Fibroblast of lung (primary cell): ENCODE measurements at places on chromosomes 4 and X. TPM values are rescaled to one million over a fixed set of nuclear protein-coding genes. Genes with fewer than 3 reads are reported as not detected.
A peak's percentile ranks its signal among the peaks of the same experiment; 100 is the strongest.

GRCh38 chrX:131988236-131988635 is 34.9 kb upstream of the STK26 start:
- DNase-seq, result no peak

DNA sequence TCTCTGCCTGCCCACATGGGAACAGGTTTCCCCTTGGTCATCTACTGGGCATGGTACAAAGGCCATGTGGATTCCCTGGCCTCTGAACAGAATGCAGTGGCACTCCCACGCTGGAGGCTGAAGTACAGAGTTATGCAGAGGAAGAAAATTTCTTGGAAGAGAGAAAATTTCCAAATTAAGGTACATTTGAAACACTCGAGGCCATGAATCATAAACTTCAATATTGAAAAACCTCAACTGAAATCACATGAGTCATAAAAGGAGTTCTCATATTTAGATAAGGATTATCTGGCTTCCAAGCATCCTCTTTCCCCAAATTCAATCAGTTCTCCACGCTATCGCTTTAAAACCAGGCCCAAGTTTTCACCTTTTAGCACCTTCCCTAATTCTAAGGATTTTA is 28.1 kb upstream of the TXK start:
- no peak for DNase-seq

DNA sequence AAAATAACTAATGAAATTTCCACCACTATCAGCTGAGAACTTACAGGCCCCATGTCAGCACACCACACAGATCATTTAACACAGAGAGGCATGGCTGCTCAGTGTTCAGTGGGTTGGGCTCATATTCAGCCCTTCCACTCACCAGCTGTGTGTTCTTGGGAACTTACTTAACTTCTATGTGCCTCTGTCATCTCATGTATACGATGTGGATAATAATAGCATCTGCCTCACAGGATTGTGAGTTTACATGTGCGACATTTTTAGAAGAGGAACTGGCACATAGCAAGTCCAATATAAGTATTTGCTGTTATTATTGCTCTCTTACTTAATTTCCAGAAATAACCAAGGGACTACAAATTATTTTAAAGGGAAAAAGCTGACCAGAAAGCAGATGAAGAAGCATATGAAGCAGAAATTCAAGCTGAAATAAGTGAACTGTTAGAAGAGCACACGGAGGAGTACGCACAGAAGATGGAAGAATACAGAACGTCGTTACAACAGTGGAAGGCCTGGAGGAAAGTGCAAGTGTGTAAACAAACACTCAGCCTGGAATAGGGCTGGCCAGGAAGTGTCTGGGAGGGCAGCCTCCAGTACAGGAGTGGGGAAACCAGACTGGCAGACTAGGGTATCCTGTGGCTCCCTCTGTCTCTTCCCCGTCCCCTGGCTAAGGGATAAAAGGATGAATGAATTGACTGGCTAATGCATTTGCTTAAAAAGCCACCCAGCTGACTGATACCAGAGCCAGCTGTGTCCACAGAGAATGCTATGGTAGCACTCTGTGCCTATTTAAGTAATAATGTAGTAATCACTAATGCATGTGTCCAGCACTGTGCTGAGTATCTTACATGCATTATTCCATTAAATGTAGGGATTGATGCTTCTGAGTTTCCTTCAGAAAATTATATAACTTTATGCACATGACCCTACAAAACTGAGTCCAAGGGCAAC is 67.1 kb downstream of the CC2D2A start:
- DNase-seq, result no peak

DNA sequence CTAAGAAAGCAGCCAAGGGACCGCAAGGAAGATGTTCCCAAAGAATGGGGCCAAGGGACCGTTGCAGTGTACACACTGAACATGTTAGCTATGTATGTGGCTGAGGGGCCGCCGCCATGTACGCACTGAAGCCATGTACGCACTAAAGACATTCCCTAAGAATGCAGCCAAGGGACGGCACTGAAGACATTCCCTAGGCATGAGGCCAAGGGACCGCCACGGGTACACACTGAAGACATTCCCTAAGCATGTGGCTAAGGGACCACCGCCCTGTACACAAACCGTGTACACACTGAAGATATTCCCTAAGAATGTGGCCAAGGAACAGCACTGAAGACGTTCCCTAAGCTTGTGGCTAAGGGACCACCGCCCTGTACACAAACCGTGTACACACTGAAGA is 54.0 kb downstream of the DHRSX start:
- DNase-seq, result no peak

GRCh38 chrX:39377773-39378172 is 576.5 kb downstream of the MID1IP1 start:
- no peak for DNase-seq

The CXCL1 gene
- 1.5 and 2.3 TPM in 2 replicates for total RNA-seq

- no peak for DNase-seq
Measured at GRCh38 chr4:1472148-1472797, 66.0 kb upstream of the NKX1-1 start.

DNA sequence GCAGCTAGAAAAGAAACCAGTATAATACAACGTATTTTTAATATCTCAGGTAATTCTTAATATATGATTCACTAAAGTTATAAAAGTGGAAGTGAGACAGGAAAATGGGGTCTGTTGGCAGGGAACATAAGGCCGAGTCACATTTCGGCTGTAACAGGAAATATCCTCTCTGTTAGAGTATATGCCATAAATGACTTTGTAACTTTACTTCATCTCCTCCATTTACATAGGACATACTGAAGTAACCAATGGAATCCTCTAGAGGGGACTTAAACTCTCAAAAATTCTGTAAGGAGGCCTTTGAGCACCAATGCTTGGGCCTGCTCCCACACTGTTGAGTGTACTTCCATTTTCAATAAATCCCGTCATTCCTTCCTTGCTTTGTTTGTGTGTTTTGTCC is 71.3 kb downstream of the ANKRD17 start:
- DNase-seq, result peak; percentile 36

The KIT gene
- 0.50 and 0.51 TPM in 2 replicates for total RNA-seq

DNA sequence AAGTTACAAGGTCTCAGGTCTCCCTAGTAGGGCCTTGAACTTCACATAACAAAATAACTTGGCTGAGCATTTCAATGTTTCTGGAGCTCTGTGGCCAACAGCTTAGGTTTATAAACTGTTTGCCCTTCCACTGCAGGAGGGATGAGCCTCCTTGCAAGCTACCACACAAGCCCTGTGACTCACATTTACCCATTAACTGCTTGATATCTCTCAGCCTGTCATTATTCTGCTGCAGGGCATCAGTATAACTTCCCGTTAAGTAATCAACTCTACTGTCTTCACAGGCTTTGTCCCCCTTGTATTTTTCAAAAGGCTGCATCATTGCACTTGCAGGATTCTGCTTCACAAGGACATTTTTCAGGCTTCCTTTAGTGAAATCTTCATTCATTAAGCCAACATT is 151.7 kb upstream of the CXCL13 start:
- DNase-seq, result no peak

DNA sequence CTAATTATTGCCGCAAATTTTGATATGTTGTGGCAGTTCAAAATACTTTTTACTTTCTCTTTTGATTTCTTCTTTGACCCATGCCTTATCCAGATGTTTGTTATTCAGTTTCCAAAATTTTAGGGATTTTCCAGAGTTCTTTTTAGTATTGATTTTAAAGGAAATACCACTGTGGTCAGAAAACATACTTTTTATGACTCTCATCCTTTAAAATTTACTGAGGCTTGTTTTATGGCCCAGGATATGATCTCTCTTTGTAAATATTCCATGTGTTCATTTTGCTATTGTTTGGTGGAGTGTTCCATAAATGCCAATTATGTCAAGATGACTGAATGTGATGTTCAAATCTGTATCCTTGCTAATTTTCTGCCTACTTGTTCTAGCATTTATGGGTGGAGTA is 272.3 kb upstream of the DIPK2B start:
- peak; percentile 70 for DNase-seq

DNA sequence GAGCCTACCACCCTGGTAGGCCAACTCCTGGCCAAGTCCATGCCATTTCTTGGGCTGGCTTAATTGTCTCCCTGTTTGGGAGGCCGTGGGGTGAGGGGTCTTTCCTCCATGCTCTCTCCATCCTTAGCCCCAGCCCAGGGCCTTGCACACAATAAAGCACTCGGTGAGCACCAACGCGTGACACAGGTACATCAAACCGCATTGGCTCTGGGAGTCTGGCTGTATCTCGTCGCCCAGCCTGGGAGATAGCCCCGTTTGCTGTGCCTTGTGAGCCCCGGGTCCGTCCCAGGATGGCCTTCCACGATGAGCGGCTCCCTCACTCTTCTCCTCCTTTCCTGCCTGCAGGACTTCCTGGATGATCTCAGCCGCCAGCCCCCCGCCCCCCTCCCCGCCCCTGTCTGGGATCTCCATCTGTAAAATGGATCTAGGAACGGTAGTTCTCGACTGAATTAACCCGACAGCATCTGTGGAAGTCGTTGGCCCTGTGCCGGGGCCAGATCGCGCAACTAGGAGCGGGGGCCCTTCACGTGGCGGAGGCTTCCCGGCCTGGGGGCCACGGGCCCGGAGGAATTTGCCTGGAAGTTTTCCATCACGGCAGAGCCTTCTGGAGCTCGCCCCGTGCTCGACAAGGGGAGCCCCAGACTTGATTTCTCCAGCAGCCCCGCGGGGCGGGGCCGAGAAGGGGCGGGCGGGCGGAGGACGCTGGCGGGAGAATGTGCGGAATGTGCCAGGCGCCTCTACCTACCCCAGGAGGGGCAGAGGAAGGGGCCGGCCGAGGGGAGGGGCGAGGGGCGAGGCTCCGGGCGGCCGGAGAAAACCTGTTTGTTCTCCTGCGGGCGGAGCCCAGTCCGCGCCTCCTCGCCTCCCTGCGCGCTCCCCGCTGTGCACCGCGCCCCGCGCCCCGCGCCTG is at the start of gene ZNF185:
Gene ZNF185 (plus strand): TSS at position 846 of the 910 bp plus-strand sequence. CDS start 16,423 bp downstream, outside the sequence.
- peak; percentile 59 for DNase-seq

- DNase-seq, result no peak
Measured at GRCh38 chrX:17601441-17602200, 135.7 kb upstream of the SCML1 start.

The PROM1 gene
- total RNA-seq, result under 0.01 and 0.17 TPM in 2 replicates

GRCh38 chr4:150217808-150218207 is 139.6 kb downstream of the DCLK2 start:
- DNase-seq, result no peak

The GDI1 gene
- 53.2 and 86.5 TPM in 2 replicates for total RNA-seq

The LONRF3 gene
- 0.33 and 0.51 TPM in 2 replicates for total RNA-seq

DNA sequence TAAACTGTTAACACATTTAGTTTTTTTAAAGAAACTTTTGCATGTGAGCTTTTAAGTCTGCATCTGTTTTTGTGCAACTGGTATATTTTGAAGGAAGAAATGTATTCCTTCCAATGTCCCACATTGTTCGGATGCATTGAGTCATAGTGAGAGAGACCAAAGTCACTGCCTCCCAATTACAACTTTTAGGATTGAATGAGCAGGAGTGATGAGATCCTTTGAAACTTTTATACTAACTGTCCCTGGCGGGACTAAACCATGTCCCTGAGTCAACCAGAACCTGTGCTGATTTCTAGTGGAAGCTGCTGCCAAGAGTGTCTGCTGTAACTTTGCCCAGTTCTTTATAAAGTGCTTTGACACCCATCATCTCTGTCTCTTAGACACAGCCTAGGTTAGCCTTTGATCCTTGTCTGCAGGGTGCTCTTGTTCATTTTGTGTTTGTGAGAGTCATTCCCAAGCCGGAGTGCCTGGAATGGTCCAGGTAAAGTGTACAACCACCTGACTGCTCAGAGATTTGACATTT is 122.7 kb downstream of the ZNF518B start:
- no peak for DNase-seq

DNA sequence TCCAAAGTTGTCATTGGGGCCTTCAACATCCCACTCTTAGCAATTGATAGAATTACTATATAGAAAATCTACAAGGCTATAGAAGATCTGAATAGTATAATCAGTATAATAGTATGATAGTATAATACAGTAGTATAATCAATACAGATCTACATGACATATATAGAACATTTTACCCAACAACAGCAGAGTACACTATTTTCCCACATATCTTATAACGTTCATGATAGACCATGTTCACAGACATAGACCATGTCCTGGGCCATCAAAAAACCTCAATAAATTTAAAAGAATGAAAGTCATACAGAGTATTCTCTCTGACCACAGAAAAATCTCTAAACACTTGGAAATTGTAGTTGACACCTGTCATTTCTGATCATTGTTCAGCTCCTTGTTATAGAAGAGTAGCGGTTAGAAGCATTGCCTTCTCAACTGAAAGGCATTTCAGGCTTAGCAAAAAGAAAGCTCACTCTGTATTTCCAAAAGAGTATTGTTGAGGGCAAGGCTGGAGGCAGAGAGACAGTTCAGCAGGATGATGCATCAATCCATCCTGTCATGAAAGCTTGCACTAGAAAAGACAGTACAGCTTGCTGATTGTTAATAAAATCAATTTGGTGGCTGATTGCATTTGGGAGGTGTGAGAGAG is 38.8 kb upstream of the ARMCX5 start:
- no peak for DNase-seq

- DNase-seq, result no peak
Measured at GRCh38 chr4:94831607-94832006, 73.9 kb downstream of the BMPR1B start.

GRCh38 chr4:136136601-136137000 is 1395.7 kb downstream of the PCDH18 start:
- no peak for DNase-seq

GRCh38 chrX:20320461-20321159 is 53.9 kb upstream of the RPS6KA3 start:
- DNase-seq, result no peak

The RP2 gene
- 14.1 and 20.6 TPM in 2 replicates for total RNA-seq

The MAOB gene
- total RNA-seq, result 2.1 and 4.6 TPM in 2 replicates

DNA sequence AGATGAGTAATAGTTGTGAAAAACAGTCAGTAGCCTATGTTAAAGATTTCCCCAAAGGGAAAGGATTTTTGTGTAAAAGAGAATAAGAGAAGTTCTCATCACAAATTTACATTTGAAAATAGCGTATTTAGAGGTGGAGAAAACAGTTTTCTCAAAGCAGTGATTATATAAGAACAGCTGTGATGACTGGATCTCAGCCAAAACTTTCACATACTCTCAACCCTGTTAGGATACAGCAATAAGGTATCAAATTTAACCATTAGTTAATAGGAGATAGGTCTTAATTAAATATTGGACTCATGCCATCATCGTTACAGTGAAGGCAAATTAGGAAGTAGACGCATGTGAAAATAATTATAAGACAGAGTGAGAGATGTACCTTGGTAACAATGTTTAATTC is 622.7 kb downstream of the PCDH18 start:
- no peak for DNase-seq

The PPARGC1A gene
- total RNA-seq, result 4.4 and 6.9 TPM in 2 replicates

- peak; percentile 98 for DNase-seq
Measured at GRCh38 chr4:142817442-142817841, 28.7 kb downstream of the INPP4B start.

The RCHY1 gene
- total RNA-seq, result 33.1 and 34.5 TPM in 2 replicates

GRCh38 chrX:134821370-134821769 is 163.1 kb upstream of the PLAC1 start:
- peak; percentile 54 for DNase-seq

DNA sequence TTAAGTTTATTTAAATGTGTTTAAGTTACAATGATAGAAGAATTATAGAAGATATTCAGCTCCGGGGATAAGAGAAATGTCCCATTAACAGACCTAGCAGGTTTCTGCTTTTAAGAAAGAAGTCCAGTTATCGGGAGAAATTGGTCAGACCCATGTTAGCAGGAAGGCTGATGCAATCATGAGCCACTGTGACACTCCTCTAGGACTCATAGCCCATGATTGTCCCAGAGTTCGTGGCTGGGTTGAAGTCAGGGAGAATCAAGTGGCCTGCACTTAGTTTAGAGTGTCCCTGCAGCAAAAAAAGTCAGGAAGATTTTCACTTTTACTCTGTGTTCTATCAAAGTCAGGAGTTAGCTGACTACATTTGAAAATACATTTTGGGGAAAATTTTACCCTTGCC is 72.0 kb downstream of the TMEM144 start:
- DNase-seq, result peak; percentile 47

GRCh38 chr4:5828005-5828391 is 64.9 kb downstream of the CRMP1 start:
- DNase-seq, result no peak

The TKTL1 gene
- not detected in 2 replicates for total RNA-seq
